ENCODE measurements at places on chromosomes 13 and 19. TPM values are rescaled to one million over a fixed set of nuclear protein-coding genes. Genes with fewer than 3 reads are reported as not detected.

- H3K4me3 ChIP-seq, result no peak overlapping the region
- H3K36me3 ChIP-seq, result no peaks in the 10 kb centered on the region
- H3K27ac ChIP-seq, result no peak overlapping the region
- H3K4me1 ChIP-seq, result no peaks in the 10 kb centered on the region
- peaks cover 3% of the 10 kb centered on the region for H3K27me3 ChIP-seq
These were observed 557.2 kb downstream of the KCTD12 start for GRCh38 chr13:76329004-76329403.

DNA sequence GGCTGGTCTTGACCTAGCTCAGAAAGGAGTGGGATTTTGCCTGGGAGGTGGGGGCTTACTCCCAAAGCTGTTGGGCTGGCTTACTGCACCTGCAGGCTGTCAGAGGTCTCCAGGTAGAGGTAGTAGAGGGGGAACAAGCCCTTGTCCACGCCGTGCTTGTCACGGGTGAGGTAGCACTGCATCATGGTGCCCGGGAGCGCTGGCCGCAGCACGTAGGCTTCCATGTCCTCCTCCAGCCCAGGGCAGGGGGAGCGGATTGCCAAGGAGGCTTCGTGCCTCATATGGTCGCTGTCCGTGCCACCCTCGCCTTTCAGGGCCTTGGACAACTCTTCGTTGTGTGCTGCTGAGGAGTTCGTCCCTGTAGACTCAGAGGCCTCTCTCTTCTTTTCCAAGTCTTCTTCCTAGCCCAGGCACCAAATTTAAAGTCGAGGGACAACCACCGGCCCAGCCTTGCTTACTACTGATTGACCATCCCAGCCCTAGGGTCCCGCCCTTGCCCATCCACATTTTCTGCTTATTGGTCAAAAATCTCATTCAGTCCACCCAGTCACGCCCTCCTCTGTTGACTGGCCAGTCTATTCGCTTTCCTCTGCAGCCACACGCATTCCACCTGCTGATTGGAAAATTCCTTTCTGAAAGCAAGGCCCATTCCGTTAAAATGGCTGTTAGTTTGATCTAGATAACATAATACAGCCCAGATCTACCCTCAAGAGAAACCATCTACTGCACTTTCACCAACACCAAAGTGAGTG lies 10.5 kb downstream of the TULP2 start:
- H3K27me3 ChIP-seq, result peaks cover 7% of the 10 kb centered on the region
- H3K4me1 ChIP-seq, result no peaks in the 10 kb centered on the region
- no peak overlapping the region for H3K4me3 ChIP-seq
- DNase-seq, result no peak
- H3K36me3 ChIP-seq, result no peaks in the 10 kb centered on the region
- no peak overlapping the region for H3K27ac ChIP-seq

GRCh38 chr13:102012299-102013293 lies 389.3 kb downstream of the FGF14 start:
- no peaks in the 10 kb centered on the region for H3K36me3 ChIP-seq
- DNase-seq, result no peak
- H3K27me3 ChIP-seq, result no peaks in the 10 kb centered on the region
- no peak overlapping the region for H3K4me3 ChIP-seq

DNA sequence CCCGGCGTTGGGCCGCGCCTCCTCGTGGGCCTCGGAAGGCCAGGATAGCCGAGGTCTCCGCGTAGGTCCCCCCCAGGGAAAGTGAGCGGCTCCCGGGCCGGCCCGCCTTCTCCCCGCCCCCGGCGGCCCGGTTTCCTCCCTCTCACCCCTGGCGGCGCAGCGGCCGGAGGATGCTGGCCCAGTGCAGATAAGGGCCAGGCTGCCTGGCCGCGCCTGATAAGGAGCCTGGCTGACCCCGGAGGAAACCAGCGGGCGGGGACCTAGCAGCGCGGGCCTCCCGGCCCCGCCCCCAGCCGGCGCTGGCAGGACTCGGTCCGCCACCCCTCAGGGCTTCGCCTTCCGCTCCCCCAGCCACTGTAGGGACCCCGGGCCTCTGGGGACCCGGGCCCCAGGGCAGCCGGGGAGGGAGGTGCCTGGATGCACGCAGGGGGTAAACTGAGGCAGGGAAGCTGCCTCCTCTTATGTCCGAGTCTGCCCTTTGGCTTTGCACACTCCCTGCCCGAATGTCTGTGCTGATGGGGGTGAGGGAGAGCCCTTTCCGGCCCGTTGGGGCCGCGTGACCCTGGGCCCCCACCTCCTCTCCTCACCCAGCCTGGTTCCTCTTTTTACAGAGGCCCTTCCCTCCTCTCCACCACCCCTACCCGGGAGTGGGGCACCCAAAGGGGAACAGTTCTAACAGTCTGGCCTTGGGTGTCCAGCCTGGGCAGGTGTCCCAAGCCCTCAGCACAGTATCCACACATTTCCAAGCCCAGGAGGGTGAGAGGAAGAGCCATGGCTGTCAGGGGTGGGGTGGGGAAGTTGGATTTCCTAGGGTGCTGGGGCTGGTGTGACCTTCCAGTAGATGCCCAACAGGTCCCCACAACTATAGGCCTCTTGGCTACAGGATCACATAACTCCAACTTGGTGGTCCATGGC lies at the start of gene LYL1:
Gene LYL1 (minus strand): TSS at position 193 of the 915 bp plus-strand sequence. CDS start 1,687 bp downstream, outside the sequence.
- H3K4me1 ChIP-seq, result peaks cover 38% of the 10 kb centered on the region
- H3K36me3 ChIP-seq, result peaks cover 15% of the 10 kb centered on the region
- H3K27ac ChIP-seq, result peak within 1 kb of the TSS; percentile 69

GRCh38 chr19:6717036-6717435 lies 3.4 kb downstream of the C3 start:
- no peak for DNase-seq
- no peak overlapping the region for H3K27ac ChIP-seq
- peaks cover 12% of the 10 kb centered on the region for H3K4me1 ChIP-seq
- no peak overlapping the region for H3K4me3 ChIP-seq
- no peaks in the 10 kb centered on the region for H3K36me3 ChIP-seq

DNA sequence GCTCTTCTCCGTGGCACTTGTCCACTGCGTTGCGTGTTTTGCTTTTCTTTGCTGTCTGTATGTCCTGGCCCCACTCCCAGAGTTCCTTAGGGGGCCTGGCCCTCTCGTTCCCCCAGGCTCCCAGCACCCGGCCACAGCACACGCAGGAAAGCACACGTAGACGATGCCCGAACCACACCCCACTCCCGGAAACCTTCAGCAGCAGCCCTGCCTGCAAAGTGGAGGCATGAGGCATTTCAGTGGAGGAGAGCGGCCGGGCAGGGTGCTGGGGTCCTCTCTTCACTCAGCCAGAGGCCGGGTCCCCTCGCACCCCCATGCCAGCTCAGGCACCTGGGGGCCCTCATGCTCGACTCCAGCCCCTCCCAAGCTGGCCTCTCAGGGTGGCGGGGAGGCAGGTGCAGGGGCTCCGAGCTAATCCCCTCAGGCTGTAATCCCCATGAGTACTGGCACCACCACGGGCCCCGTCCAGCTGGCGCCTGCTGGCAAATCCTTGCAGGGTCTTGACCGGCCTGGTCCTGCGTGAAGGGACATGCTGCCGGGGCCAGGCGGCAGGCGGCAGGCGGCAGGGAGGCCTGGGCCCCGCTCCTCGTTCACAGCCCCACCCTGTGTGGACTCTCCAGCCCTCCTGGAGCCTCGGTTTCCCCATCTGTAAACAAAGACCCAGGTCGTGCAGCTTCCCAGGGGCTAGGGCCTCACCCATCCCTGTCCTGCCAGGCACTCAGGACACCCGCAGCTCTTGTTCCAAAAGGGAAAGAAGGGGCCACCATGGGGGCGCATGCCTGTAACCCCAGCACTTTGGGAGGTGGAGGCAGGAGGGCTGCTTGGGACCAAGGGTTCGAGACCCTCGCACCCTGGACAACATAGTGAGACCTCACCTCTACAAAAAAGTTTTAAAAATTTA lies 7.0 kb downstream of the PIP5K1C start:
- no peak overlapping the region for H3K4me3 ChIP-seq
- no peak for DNase-seq
- peaks cover 42% of the 10 kb centered on the region for H3K4me1 ChIP-seq
- no peak overlapping the region for H3K27ac ChIP-seq

DNA sequence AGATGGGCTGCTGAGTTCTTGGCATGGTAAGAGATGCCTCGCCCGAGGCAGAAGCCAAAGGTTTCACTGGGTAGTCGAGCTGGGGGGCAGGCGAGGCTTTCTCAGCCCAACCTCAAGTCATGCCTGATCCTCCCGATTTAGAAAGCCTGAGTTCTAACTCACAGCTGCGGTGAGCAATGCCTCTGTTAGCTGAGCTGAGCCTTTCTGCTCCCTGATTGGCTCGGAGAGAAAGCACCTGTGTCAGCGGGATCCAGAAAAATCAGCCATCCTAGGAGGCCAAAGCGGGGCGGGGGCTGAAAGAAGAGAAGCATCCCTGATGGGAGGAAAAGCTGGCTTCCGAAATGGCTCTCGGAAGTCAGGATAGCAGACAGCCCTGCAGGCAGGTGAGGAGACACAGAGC lies 44.7 kb downstream of the CACNA1A start:
- no peak for DNase-seq
- no peak overlapping the region for H3K4me3 ChIP-seq
- H3K4me1 ChIP-seq, result no peaks in the 10 kb centered on the region
- H3K27ac ChIP-seq, result no peak overlapping the region
- no peaks in the 10 kb centered on the region for H3K36me3 ChIP-seq

DNA sequence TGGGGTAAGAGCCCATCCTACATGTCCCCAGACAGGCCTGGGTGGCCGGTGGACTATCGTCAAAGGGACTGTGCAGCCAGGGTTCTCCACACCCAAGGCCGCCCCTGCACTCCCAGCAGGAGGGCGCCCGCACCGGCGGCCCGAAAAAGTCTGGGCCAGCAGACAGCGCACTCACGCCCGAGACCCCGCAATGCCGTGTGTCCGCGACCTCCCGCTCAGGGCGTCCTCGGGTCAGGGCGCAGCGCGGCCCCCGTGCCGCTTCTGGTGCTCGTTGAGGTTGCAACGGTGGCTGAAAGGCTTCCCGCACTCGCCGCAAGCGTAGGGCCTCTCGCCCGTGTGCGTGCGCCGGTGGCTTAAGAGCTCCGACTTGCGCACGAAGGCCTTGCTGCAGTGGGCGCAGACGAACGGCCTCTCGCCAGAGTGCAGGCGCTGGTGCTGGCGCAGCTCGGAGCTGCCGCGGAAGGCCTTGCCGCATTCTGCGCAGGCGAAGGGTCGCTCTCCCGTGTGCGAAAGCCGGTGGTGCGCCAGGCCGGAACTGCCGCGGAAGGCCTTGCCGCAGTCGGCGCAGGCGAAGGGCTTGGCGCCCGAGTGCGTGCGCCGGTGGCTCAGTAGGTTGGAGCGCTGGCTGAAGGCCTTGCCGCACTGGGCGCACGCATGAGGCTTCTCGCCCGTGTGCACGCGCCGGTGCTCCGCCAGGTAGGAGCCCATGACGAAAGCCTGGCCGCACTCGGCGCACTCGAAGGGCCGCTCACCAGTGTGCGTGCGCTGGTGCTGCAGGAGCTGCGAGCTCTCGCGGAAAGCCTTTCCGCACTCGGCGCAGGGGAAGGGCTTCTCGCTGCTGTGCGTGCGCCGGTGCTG lies 2.8 kb upstream of the A1BG start:
- H3K27me3 ChIP-seq, result no peaks in the 10 kb centered on the region
- H3K4me3 ChIP-seq, result peak overlapping the region; percentile 56
- H3K36me3 ChIP-seq, result peaks cover 11% of the 10 kb centered on the region
- peaks cover 29% of the 10 kb centered on the region for H3K4me1 ChIP-seq
- peak overlapping the region; percentile 34 for H3K27ac ChIP-seq

DNA sequence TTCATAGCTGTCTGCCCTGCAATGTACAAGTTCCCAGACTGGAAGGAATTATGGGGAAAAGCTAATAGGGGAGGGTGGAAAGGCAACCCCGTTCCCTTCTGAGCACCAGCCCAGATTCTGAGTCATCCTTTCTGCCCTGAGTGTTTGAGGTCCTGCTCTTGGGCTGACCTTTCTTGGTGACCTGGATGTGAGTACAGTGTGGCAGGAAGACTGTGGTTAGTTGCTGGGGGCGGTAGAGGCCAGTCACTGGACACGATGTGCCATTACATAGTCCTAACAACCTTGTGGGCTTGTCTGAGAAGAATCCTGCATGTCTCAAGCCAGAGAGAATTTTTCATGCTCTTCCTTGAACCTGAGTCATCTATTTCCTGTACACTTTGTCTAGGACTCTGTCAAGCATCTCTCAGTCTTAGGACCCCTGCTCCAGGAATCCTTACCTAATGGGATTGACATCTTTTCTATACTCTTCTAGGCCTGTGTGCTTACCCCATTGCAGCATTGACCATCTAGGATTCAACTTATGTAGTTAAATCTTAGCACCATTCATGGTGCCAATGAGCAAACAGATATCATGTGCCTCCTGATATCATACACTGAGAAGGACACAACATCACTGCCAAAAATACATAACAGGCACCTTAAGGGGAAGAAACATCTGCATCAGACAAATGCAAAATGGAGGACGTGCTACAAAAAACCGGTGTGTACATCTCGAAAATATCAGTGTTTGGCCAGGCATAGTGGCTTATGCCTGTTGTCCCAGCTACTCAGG lies 8.1 kb upstream of the ANGPTL4 start:
- no peak overlapping the region for H3K27ac ChIP-seq
- DNase-seq, result no peak
- no peak overlapping the region for H3K4me3 ChIP-seq
- H3K4me1 ChIP-seq, result peaks cover 10% of the 10 kb centered on the region
- no peaks in the 10 kb centered on the region for H3K36me3 ChIP-seq

GRCh38 chr13:48695776-48696175 lies 42.0 kb downstream of the CYSLTR2 start:
- no peak overlapping the region for H3K4me3 ChIP-seq
- H3K4me1 ChIP-seq, result no peaks in the 10 kb centered on the region
- H3K27me3 ChIP-seq, result no peaks in the 10 kb centered on the region
- H3K36me3 ChIP-seq, result peaks cover 7% of the 10 kb centered on the region

DNA sequence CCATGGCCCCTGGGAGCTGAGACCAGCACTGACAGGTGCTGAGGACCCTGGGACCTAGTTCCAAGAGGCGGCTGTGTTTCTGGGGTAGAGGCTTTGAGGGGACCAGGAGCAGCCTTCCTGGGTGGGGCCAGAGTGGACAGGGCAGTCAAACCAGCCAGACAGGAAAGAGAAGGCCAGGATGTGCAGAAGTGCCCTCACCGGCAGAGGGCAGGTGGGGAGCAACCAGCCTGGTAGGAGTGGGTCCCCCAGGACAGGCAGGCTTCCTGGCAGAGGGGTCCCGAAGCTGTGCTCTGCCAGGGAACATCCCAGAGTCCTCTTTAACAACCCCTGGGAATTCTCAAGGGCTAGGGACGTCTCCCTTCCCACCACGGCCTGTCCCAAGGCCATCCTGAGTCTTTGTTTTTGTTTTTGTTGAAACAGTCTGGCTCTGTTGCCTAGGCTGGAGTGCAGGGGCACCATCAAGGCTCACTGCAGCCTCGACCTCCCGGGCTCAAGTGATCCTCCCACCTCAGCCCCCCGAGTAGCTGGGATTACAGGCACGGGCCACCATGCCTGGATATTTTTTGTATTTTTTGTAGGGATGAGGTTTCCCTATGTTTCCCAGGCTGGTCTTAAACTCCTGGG lies 3.0 kb upstream of the HIPK4 start:
- H3K4me1 ChIP-seq, result no peaks in the 10 kb centered on the region
- no peak overlapping the region for H3K4me3 ChIP-seq
- no peak for DNase-seq
- H3K27ac ChIP-seq, result no peak overlapping the region
- H3K27me3 ChIP-seq, result no peaks in the 10 kb centered on the region
- H3K36me3 ChIP-seq, result no peaks in the 10 kb centered on the region

GRCh38 chr13:112983428-112984196 lies 14.6 kb downstream of the MCF2L start:
- H3K36me3 ChIP-seq, result no peaks in the 10 kb centered on the region
- no peaks in the 10 kb centered on the region for H3K27me3 ChIP-seq

- H3K36me3 ChIP-seq, result no peaks in the 10 kb centered on the region
- H3K27me3 ChIP-seq, result peaks cover 6% of the 10 kb centered on the region
- DNase-seq, result no peak
- H3K4me3 ChIP-seq, result no peak overlapping the region
- H3K4me1 ChIP-seq, result peaks cover 4% of the 10 kb centered on the region
These were observed 5.1 kb upstream of the RETN start for GRCh38 chr19:7663706-7664105.

The DNAAF3 gene
- not detected for total RNA-seq

The LNX2 gene
- 4.5 TPM for total RNA-seq

The CGB2 gene
- total RNA-seq, result not detected

The RGS9BP gene
- 0.18 TPM for total RNA-seq

The SHD gene
- not detected for total RNA-seq

The GIPC1 gene
- 17.3 TPM for total RNA-seq

The CIC gene
- total RNA-seq, result 60.7 TPM

The CAPS gene
- 2.1 TPM for total RNA-seq

Measured in activated CD8-positive, alpha-beta T cell treated with anti-CD3 and anti-CD28 coated beads for 36 hours (primary cell).